Stimulated activated naive CD4-positive, alpha-beta T cell treated with Interleukin-2 at 50 U/mL for 16 hours (primary cell): ENCODE measurements at places on chromosomes 5 and 9.

DNA sequence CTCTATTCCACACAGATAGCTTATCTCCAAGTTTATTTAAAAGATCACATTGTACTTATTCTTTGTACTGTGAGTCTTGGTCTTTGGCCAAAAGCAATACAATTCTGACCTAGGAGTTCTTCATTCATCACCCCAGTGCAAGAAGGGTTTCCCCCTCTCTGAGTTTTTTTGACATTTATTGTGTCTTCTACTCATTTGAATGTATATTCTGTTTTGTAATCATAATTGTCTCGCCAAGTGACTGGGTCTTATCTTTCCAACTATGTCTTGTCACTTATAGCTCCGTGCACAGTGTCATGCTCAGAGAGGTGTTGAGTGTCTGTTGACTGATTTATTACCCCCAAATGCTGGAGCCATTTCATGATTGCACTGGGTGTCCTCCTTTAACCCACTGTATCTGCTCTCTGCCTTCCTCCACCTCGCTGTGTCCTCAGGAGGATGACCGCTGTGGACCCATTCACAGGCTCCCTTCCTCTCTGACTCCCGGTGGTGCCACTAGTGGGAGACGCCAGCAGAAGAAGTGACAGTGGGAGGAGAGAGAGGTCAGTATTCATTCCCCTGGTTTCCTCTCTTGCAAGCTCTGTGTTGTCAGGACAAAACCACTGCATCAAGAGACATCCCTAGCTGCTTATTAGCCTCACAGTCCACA is 11.2 kb upstream of the TRIO start:
- no peak for DNase-seq

DNA sequence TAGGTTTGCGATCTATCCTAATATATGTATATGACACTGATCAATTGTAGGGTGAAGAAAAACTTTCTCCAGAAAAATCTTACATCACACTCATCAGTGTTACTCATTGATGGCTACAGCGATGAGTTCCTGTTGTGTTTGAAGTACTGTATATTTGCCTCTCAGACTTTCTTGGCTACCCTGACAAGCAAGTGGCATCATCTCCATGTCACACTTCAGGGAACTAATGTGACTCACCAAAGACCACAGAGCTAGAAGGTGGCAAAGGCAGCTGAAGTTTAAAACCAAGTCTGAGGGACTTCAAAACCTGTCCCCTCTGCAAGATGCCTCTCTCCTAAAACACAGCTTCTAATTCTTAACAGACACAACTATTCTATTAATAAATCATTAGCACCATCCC is 451.4 kb downstream of the CTNND2 start:
- DNase-seq, result no peak

- no peak for DNase-seq
Measured at GRCh38 chr5:83256091-83256780, 178.9 kb downstream of the XRCC4 start.

DNA sequence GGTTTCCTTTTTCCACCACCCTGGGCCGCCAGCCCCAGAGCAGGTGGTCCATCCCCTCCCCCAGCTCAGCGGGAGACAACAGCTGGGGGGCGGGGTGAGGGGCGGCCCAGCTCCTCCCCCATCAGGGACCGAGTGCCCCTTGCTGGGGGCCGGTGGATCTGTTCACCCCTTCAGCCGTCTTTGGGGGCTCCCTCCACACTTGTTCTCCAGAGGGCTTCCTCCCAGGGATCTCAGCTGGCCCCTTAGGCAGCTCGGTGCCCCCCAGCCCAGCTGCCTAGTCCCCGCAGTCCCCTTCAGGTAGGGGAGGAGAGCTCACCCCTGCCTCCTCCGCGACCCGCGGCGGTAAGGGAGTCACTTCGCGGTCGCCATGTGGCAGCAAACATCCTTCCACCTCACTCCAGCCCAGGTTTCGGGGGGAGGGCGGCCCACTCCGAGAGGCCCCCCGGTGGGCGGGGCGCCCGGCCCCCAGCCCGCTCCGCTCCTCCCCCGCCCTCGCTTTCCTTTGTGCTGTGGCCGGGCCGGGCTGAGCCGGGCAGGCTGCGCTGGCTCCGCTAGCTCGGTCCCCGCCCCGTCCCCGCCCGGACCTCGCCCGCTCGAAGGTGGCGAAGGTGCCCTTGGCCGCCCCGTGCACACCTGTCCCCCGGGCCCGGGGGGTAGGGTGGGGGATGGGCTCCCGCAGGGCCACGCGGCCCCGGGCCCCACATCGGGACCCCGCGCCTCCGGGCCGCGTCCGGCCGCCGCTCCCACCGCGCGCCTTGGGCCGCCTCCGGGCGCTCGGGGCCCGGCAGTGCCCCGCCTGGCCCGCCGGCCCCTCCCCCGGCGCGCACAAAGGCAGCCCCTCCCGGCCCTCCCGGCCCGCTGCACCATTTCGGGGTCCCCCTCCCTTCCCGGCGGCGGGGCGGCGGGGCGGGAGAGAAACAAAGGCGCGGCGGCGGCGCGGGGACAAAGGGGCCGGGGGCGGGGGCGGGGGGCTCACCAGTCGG is 683 bp downstream of the DBN1 start:
- DNase-seq, result peak; percentile 43

GRCh38 chr9:131605770-131606590 is 60.7 kb downstream of the PRRT1B start:
- no peak for DNase-seq

DNA sequence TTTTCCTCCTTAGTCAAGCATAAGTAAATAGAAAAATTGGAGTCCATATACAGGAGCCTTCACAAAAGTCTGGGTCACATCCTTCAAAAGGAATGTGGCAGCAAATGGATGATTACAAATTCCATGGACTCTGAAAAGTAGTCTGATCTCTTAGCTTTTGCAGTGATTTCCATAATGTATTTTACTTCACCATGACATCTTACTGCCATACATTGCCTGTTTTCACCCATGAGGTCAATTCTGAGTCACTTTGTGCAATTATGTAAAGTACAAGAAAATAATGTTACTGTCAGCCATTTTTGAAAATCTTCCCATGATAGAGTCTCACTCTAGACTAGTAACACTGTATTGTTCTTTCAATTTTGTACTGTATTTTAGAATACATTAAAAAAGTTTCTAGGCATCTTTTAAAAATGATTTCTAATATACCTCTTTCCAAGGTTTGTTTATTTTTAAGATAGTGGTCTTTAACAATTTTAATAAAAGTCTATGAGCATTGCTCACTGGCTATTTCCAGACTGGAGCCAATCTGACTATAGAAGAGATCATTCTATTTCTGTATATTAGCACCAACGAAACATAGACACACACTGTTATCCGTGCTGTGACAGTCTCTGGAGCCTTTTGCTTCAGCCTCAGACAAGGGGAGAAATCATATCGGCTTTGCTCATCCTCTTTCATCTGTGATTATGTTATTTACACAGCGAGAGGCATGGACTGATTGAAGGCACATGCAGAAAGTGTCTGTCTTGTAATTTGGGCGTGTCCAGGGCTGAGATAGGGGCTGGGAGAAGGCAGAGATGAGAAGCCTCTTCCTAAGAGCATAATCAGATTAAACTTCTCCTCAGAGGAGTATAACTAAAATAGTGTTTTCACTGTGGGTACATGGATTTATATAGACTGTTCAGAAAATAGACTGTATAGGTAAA is 22.9 kb upstream of the ACTBL2 start:
- no peak for DNase-seq

DNA sequence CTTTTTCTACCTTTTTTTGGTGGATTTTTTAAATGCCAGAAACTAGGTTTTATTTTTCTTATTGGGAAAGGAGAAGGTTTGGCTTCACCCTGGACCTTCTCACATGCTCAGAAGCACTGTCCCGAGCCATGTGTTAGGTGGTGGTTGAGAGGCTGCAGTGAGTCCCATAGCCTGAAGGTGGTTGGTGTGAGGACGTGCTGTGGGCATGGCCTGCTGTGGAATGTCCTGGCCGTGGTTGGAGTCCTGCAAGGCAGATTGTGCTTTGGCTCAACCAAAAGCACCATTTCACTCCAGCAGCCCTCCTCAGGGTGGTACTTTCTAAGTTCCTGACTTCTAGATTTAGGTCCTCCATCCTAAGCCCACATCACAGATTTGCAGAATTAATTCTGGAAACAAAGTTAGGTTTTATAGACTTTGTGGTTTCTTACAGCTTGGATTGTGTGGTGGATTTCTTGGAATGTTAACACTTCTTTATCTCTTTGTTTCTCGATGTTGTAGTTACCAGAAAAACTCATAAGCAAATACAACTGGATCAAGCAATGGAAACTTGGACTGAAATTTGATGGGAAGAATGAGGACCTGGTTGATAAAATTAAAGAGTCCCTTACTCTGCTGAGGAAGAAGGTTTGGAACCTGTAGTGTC is 22.6 kb downstream of the OTULIN start:
- DNase-seq, result no peak

DNA sequence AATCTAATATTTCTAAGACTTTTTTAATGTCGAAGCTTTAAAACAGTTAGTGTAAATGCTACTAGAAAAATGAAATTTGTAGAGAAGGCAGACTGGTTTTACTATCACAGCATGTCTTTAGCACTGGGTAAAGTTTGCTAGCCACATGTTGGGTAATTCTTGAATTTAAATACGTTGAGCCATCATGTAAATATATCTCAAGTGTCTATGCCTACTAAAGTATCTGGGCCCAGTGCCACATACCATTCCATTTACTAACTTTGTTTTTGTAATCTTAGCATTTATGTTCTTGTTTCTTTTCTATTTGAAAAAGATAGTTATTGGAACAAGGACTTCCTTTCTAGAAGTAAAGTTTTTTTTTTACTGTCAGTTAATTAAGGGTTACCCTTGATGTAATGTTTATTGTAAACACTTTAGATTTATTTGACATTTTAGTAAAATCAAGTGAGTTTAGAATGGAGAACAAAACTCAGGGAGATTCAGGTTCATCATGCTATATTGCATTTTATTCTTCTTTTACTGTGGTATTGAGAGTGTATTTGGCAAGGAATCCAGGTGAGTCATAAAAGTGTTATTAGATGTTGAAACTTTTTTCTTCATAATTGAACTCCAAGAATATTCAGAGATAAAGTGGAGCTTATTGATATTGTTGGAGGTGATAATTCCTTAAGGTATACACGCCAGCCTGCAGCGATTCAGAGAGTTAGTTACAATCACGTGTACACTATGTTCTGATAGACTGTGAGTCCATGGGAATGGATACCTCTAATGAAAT is 182.4 kb downstream of the CCDC171 start:
- DNase-seq, result no peak

GRCh38 chr9:114496011-114496410 is 9.3 kb downstream of the WHRN start:
- no peak for DNase-seq

DNA sequence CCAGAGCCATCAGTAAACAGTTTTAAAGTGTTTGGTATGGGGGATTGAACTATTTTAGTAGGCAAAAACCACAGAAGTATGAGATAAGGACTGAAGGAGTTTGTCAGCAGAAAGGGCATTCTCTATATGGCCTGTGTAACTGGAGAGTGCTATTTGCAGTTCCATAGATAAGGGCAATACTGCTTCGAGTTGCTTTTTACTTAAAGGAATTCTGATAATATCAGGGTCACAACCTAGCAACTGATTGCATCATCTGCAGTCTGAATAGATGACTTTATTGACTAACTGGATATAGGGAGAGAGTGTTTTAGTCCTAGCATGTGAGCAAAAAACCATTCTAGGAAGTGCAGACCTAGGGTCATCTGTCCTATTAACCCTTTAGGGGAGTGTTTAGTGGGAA is 645.2 kb upstream of the PTPRD start:
- no peak for DNase-seq

- no peak for DNase-seq
Measured at GRCh38 chr5:164057121-164057520, 551.7 kb downstream of the MAT2B start.

GRCh38 chr5:148909040-148909439 is 82.6 kb downstream of the ADRB2 start:
- no peak for DNase-seq

GRCh38 chr9:91837981-91838731 is 111.9 kb downstream of the ROR2 start:
- no peak for DNase-seq

- no peak for DNase-seq
Measured at GRCh38 chr9:5800969-5801738, 31.8 kb downstream of the ERMP1 start.

DNA sequence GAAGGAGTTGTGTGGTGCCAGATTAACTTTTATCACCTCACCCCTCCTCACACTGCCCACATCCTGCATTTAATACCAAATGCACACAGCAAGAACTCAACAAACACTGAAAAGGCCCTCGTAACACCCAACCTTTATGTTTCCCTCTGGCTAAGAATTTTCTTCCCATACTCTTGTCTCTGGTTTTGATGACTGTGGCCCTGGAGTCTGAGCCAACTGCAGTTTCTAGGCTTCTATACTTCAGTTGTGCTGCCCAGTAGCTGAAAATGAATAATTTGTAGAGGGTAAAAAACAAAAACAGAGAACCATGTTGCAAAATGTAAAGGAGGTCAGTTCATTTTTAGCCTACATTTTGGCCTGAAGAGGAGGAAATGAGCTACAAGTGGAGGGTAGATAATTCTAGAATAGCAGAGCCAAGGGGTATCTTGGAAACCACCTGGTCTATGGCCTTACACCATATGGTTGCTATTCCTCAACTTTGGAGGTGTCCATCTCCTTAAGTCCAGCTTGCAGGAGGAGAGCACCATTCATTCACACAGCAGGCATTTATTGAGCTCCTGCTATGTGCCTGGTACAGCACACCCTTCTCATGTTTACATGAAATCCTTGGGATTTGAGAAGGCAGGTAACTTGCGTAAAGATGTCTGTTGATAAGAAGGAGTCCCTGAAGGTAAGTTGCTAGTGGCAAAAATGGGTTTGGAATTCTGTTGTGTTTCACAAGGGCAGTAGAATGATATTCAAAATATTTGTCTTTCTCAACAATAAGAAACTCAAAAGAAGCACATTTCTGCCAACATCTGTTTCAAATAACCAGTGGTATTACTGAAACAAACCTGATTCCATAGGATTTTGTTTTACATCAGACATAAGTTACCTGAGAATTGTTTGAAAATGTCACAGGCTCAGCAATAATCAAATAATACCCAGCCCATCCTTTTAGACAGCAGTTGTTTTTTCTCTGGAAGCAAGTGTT is 83.8 kb upstream of the TNFAIP8 start:
- no peak for DNase-seq
